ENCODE measurements at places on chromosomes 1 and 21.
A peak's percentile ranks its signal among the peaks of the same experiment; 100 is the strongest.

DNA sequence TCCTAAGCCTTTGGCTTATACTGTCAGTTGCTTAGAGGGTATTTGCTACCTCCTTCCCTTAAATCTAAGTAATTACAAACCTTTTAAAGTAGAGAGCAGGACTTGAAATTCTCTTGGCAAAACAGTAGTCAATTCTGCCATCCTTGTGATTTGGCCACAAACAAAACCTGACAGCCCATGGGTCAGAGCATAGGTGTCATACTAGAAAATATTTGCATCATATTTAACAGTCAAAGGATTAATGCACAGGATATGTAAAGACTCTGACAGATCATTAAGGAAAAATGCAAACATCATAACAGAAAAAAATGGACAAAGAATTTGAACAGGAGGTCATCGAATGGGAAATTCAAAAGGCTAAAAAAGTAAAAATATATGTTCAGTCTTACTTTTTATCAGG is 50.5 kb downstream of the ZFYVE9 start:
- no peak for DNase-seq

DNA sequence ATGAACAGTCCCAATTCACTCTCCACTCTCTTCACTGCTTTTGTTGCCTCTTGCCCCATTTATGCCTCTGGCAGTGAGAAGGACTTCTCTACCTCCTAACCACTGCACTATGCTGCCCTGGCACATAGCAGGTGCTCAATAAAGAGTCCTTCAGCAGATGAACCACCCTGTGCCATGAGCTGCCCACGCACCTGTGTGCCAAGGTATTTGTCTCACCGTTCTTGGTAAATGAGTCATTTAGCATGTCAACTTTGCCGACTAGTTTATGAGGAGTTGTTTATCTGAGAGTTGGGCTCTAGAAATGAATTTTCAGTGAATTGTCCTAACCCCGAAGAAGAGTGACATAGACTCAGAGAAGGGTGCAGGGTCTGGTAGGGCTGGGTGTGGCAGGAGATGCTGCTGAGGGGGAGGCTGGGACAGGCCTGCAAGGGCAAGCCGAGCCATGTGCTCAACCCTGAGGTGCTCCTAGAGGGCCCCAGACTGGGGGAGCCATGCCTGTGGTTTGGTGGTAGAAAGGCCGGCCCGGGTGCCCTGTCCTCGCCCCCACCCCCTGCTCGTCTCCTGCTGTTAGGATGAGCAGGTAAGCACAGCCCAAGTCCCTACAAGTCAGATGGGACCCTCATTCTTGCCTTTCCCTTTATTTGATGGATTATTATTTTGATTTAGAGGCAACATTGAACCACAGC is 654.5 kb downstream of the MATN1 start:
- no peak for DNase-seq

GRCh38 chr1:94599095-94599813 is 57.7 kb upstream of the F3 start:
- DNase-seq = no peak

- DNase-seq = no peak
These were observed 7.2 kb downstream of the VANGL1 start for GRCh38 chr1:115648717-115649691.

DNA sequence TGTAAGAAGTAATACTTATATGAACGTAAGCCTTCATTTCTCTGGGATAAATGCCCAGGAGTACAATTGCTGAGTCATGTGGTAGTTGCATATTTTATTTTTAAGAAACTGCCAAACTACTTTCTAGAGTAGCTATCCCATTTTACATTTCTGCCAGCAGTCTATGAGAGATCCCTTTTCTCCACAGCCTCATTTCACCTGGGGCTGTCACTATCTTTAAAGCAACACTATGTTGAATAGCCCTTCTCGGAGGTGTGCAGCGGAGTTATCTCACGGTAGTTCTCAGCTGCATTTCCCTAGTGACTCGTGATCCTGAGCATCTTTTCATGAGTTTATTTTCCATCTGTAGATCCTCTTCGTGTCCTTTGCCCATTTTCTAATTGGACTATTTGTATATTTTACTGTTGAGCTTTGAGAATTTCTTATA is 93.4 kb downstream of the ADARB1 start:
- peak; percentile 24 for DNase-seq

DNA sequence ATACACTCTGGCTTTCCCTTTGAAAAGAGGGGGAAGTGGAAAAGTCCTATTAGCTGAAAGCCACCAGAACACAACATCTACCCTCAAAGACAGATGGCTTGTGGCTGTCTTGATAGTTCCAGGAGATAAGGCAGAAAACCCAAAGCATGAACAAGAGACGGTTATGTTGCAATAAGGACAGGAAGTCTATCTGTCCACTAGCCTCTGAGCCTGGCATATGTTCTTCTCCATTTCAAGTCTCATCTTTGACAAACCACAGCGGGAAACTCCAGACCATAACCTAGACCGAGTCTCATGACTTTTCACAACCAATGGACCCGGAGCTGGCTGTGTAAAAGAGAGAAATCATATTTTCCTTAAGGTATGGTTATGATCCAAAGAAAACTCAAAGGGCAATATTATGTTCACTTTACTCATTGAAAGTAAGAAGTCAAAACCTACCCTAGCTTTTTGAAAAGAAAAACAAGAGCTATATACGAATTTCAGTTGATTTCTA is 33.8 kb downstream of the DUSP10 start:
- DNase-seq = no peak

- peak; percentile 77 for DNase-seq
These were observed 38.6 kb downstream of the LHX9 start for GRCh38 chr1:197955486-197956394.

- DNase-seq = peak; percentile 21
These were observed 233.6 kb upstream of the FMN2 start for GRCh38 chr1:239858057-239858456.

GRCh38 chr1:225868631-225869330 is 13.4 kb downstream of the TMEM63A start:
- no peak for DNase-seq

- DNase-seq = no peak
These were observed 23.3 kb downstream of the ZP4 start for GRCh38 chr1:237867380-237867888.

- DNase-seq = no peak
These were observed 542 bp downstream of the EIF2B3 start for GRCh38 chr1:44985747-44986359.

DNA sequence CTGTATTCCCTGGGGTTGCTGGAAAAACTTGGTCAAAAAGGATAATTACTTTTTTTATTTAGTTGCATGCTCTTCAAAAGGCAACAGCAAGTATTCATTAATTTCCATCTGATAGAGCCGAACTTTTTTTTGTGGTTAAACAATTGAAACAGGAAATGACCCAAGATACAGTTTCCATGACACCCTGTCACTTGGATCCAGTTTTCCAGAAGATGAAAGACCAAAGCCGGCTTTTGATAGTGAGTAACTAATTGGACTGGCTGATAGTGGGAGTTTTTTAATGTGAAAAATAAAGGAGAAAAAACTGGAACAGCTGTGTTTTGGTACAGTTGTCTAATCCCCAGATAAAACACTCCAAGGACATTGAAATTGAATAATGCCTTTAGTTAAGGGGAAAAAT is 33.0 kb downstream of the CACHD1 start:
- DNase-seq = no peak

DNA sequence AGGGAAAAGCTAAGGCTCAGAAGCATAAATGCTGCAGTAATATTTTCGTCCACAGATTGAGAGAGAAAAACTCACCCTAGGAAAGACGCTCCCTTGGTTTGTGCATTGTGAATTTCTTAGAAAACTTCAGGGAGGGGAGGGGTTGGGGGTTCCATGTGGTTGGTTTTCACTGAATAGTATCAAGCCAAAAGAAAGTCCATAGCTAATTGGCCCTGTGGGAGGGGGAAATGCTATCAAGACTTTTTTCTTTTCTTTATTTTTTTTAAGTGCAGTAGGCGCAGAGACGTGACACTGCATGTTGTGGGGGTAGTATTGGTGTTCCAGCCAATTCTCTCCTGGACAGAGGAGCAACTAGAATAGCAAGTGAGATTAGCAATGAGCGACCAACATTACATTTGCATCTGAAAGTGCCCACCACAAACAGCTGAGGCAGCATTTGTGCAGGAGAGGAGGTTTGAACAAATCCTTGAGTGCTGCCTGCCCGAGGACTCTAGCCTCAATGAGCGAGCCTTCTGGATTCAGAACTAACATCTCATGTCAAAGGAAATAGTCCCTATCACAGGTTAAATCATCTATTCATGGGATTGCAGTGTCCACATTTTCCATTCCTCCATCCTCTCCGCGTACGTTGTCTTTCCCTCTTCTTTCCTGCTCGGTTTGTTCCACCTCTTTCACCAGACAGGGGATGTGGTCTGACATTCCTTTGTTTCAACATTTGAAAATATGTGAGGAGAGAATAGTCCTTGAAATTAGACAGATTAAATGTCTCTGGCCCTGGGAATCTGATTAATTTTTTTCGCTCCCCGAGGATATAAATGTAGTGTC is 118.0 kb upstream of the MARK1 start:
- DNase-seq = no peak

GRCh38 chr1:27661412-27662075 is 10.4 kb downstream of the IFI6 start:
- DNase-seq = no peak

- peak; percentile 83 for DNase-seq
These were observed 58.2 kb downstream of the ALPL start for GRCh38 chr1:21567241-21568005.

- no peak for DNase-seq
These were observed 3.1 kb downstream of the TNNT2 start for GRCh38 chr1:201374364-201374763.

DNA sequence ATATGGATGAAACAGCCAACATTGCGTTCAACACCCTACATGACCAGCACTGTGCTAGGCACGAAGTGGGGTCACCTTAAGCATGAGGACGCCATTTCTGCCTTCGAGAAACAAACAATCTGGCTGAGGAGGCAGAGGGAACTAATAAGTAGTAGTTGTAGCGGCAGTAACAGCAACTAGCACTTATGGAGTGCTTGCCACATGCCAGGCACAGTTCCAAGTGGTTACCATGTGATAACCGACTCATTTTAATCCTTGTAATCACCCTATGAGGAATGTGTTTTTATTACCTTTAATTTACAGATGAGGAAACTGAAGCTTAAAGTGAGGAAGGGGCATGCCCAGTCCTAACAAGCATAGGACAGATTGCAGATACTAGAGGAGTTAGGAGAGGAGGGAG is 33.7 kb downstream of the KCND3 start:
- DNase-seq = no peak

DNA sequence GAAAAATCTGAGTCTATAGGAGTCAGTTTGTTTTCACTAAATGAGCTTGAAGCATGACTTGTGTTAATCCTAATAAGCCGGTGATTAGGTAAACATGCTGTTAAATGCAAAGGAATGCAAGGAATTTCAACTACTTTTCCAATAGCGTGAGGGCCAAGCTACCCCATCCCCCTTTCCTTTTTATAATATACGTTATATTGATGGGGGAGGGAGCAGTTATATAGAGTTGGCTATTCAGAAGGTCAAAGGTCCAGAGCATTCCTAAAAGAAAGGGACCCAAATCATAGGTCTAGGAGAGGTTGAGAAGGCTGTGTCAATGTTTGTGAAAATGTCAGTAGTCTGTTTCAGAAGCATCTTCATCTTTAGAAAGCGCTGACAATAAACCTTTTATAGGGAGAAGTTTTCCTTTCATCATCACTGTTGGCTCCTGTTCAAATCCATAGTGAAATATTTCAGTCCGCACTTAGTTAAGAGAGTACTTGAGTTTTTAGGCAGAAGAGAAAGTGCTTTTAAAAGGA is 3.8 kb downstream of the CCN1 start:
- peak; percentile 82 for DNase-seq

GRCh38 chr1:30903343-30904034 is 5.1 kb downstream of the SDC3 start:
- no peak for DNase-seq

- DNase-seq = no peak
These were observed 61.4 kb upstream of the HMCN1 start for GRCh38 chr1:185672719-185673360.

DNA sequence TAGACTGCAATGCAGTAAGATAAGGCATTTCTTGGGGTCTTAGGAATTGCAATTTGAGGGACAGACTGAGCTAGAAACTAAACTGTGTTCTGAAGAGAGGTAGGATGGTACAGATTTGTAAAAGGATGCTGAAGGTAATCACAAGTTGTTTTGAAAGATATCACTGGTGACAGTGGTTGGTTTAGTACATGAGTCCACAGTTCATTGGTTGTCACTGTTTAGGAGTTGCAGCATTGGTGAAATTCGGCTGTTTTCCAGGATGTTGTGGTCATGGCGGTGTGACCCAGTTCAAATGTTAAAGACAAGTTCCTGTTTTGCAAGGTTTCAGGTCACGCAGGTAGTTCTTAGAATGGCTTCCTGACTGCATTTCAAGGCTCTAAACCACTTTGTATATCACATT is 292.8 kb upstream of the B3GALT2 start:
- DNase-seq = no peak

- DNase-seq = no peak
These were observed 738 bp downstream of the GNPAT start for GRCh38 chr1:231241750-231242149.

DNA sequence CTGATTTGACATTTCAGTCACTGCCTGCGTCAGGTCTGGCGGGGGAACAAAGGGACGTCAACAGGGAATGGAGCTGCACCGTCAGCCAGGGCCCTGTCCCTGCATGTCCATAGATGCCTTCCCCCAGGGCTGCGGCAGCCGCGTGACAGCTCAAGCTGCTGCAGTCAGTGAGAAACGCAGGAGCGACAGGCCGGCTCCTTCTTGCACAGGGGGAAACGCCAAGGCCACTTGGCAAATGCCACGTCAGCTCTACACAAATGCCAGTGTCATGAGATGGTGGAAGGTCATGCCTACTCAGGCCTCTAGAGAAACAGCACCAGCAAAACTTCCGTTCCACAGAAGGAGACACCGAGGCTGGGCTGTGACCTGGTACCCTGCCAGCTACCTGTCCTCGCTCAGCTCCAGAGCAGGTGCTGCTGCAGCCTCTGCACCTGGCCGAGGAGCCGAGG is 37.7 kb downstream of the SYF2 start:
- no peak for DNase-seq

- DNase-seq = peak; percentile 69
These were observed 185.0 kb downstream of the TGFBR3 start for GRCh38 chr1:91700771-91701471.

DNA sequence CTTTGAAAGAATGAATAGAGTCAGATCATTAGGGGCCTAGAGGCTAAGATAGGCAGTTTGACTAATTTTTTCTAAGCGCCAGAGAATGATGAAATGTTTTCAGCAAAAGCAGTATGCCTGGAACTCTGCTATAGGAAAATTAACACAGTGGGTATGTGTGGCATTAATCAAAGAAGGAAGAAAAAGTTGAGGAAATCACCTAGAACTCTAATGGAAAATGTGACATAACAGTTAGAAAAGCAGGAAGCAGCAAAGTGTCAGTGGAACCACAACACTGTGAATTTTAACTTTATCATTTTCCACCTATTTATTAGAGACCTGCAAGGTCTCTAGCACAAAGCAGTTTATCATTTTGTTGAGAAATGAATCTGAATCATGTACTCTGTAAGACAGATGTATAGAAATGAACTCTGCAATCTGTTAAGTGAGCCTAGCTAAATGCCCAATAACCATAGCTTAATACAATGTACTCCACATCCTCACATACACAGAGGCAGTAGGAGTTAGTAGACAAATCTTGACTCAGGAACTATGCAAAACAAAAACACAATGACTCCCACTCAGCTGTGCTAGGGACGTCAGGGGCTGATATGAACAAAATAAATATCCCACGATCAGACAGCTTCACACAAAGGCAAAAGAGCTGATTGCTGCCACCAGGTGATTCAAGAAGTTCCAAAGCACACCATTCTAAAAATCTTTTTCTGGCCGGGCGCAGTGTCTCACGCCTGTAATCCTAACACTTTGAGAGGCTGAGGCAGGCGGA is 500.7 kb upstream of the NFIA start:
- DNase-seq = no peak
